ENCODE measurements at places on chromosomes 7 and 10.

GRCh38 chr7:96973986-96974385 is 31.4 kb upstream of the DLX6 start:
- no peak for DNase-seq

GRCh38 chr10:6336016-6336415 is 133.3 kb downstream of the PFKFB3 start:
- DNase-seq, result no peak

DNA sequence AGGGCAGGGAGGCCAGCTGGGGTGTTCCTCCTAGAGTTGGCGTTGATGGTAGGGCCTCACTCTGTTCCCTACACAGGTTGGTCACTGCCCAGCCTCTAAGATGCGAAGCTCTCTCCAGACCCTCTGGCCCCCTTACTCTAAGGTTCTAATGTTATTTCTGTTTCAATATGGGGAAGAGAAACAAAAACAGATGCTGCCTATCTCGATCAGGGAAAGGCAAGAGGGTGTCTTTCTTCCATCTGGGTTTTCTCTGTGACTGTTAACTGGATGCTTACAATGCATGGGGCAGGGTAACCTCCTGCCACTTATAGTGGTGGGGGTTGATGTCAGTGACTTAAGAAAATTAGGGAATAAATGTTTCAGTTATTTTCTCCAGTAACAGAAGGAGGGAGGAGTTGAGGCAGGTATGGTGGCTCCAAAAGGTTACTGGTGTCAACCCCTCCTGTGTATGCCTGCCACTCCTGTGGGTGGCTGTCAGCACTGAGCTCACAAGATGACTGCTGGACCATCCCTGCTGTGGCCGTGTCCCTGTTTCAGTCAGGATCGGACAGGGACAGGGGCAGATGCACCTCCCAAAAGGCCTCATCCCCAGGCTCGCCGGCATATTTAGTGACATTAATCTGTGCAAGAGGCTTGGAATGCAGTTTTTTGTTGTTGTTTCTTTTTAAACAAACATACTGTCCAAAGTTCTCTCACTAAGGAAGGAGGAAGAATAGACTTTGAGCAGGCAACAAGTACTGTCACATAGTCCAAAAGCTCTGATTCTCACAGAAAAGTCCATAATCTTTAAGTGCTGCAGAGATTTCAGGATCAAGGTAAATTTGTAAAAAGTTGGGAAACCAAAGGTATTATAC is 39.6 kb upstream of the SYPL1 start:
- no peak for DNase-seq

DNA sequence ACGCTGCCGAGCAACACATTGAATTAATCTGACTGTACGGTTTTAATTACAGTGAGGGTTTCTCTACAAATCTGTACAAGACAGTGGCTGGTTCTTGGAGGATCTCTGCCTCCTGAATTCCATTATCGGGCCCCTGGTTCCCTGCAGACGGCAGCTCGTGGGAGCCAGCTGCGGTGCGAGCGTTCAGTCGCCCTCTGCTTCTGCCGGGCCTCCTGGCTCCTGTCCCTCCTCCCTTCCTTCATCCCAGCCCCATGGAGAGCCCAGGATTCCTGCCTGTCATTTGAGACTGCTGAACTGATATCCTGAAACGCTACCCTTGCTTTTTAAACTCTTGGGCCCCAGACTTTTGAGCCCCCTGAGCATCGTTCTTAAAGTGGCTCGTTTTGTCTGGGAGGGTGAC is 6.6 kb upstream of the DLX6 start:
- no peak for DNase-seq

- no peak for DNase-seq
Observed at GRCh38 chr7:41567031-41567730, 135.7 kb downstream of the INHBA start.

- DNase-seq, result no peak
Observed at GRCh38 chr7:4147926-4148620, 534.0 kb upstream of the FOXK1 start.

DNA sequence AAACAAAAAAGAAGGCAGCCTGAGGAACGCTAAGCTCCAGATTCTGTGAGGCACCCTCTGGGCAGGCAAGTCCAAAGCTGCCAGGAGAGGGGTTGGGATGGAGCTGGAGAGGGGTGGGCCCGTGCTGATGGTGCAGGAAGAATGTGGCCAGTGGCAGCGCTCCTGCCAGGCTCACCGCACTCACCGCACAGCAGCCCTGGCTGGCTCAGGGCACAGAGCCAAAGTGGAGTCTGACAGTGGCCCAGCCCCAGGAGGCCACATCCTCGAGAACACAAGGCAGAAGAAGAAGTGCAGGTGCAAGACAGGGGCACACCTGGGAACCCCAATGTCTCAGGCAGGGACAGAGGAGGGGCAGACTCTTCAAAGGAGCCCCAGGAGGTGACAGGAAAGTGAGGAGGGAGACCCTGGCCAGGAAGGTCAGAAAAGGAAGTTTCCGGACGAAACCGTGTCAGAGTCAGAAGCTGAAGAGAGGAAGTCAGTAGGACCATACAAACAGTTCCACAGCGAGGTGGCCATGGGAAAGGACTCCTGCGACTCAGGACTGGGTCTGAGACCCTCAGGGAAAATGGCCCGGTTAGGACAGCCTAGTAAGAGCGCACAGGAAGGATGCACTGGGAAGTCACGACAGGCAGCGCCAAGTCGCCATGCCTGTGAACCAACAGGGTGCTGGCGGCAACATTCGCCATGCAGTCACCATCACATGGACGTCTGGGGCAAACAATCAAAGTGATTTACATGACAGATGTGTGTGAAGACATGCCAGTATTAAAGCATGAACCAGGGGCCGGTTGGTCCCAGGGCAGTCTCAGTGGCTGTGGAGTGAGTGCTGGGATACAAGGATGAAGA is 54.4 kb downstream of the COBL start:
- DNase-seq, result no peak

- DNase-seq, result peak; percentile 80
Observed at GRCh38 chr10:24722676-24723385, 856 bp downstream of the ARHGAP21 start.

DNA sequence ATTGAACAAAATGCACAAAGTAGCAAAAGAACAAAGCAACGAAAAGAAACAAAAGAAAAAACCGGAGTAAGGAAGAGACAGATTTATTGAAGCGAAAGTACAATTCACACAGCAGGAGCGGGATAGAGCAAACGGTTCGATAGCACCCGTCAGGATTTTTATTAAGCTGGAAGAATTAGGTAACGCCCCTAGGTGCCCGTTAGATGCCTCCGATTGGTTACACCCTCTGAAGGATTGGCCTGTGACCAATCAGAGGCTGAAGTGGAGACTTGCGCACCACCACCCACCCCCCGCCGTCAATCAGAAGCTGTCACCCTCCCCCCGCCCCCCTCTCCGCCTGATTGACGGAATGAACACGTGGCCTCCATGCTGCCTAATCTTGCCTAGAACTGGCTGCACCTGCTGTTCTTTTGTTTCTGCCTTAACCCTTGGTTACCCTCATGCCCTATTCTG is 16.8 kb downstream of the OCM2 start:
- no peak for DNase-seq

DNA sequence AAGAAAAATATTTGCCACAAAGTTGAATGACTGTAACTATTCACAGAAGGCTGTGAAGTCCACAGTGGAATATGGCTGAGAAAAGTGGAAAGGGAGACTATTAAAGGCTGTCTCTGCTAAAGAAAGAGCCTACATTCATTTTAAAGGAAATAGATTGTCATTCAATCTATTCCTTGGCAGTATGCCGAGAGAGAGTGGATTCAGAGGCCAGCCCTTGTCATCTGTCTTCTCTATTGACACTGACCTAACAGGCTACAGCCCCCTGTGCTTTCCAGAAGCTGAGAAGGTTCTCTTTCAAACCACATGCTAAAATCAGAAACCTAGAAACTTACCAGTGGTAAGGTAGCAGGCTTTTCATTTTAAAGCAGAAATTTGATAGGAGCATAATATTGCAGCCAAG is 12.1 kb downstream of the ODAD2 start:
- no peak for DNase-seq

DNA sequence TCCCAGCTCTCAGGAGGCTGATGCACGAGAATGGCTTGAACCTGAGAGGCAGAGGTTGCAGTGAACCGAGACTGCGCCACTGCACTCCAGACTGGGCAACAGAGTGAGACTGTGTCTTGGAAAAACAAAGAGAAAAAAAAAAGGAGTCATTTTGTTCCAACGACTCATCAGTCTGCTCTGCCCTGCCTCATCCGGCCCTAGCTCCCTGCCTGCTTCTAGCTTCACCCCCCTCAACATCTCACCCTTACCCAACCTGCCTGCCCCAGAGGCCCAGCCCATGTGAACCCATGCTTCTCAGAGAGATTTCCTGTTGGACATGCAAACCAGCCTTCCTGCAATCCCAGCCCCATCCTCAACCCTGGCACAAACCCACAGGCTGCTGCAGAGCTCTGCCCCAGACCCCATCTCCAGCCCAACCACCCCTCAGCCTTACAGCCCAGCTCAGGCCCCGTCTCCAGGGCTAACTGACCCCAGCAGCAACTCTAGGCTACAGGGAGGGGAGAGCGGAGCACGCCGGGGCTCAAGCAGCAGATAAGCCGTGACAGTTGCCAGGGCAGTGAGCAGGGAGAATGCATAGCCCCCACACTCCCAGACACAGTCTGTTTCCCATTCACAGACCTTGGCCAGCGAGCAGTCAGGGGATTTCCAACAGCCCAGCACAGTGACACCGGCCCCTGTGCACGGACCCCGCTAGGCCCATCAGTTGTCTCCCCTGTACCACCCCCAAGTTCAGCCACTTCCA is 86.0 kb upstream of the KCTD7 start:
- no peak for DNase-seq

GRCh38 chr7:45921699-45922519 is 837 bp upstream of the IGFBP3 start:
- no peak for DNase-seq

DNA sequence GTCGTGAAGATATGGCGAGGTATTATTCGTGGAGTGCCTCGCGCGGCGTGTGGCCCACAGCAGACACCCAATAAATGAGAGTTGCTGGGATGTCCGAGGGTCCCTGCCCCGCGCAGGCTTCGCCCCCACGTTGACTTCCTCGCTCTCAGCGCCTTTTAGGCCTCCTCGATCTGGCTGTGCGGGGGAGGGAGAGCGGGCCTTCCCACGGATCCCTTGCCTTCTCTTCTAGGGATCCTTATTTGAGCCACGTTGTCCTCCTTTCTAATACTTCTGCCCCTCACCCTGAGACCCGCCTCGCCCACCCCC is 660 bp downstream of the VCL start:
- no peak for DNase-seq

GRCh38 chr7:74525140-74525539 is 71.4 kb downstream of the GTF2IRD1 start:
- DNase-seq, result no peak

- no peak for DNase-seq
Observed at GRCh38 chr10:9992661-9993060, 1025.0 kb upstream of the CELF2 start.

DNA sequence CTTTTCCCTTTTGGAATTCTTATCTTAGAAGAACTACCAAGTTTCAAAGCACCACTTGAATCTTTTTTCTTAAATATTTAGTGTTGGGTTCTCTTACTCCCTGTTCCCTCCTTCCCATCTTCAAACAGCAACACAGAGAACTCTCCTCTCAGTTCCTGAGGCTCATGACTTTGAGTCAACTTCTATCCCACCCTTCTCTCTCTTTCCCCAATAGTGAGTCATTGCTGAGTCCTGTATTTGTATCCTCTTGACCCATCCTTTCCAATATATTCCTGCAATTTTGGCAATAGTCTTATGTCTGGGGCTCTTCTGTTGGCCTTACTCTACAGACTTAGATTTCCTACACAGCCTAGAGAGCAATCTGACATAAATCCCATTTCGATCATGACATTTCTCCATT is 20.8 kb upstream of the JCAD start:
- DNase-seq, result no peak

- DNase-seq, result no peak
Observed at GRCh38 chr7:99679032-99679399, 780 bp downstream of the CYP3A5 start.

DNA sequence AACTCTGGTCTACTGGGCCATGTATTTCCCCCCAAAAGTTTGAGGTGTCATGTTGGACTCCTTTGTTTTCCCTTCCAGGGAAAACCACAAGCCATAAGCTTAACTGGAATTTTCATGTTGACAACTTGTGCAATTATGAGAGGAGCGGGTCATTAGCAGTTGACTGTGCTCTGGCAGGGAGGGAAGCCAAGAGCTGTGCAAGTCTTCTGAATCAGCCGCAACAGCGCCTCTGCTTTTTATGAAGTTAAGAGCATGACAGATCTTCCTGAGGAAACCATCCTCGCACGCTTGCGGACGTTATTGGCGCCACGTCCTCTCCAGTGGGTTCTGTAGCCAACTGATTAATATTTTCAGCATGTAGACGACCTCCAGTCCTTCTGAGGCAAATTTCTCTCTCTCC is 148.7 kb upstream of the MKI67 start:
- DNase-seq, result no peak

DNA sequence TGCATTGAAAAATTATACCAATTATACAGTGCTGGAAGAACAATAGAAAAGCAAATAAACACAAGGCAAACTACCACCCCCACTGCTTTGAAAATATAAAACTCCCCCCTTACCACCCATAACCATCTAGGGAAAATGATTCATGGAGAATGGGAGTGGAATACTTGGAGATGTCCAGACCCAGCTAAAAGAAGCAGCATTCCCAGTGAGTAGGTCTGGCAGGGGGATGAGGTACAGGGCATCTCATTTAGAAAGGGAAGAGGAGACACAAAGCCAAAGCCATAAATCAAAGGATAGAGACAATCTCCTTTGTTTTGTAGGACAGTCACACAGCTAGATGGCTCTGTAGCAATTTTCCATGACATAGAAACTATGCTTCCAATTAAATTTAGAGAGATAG is 36.0 kb upstream of the DGKI start:
- DNase-seq, result no peak

DNA sequence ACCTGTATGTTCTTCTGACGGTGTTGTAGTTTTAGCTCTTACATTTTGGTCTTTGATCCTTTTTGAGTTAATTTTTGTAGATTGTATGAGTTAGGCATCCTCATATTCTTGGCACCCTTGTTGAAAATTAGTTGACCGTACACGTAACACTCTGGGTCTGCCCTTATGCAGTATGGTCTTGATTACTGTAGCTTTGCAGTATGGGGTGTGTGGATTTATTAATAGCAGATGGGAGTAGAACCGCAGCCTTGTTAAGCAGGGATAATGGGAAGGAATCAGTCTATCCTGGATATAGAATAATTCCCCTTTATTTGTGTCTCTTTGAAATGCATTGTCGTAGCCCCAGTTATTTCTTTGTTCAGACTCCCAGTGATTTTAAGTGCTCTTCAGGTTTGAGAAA is 95.5 kb downstream of the UBE3C start:
- no peak for DNase-seq
